ENCODE measurements at places on chromosomes 6 and 20.
A peak's percentile ranks its signal among the peaks of the same experiment; 100 is the strongest.

DNA sequence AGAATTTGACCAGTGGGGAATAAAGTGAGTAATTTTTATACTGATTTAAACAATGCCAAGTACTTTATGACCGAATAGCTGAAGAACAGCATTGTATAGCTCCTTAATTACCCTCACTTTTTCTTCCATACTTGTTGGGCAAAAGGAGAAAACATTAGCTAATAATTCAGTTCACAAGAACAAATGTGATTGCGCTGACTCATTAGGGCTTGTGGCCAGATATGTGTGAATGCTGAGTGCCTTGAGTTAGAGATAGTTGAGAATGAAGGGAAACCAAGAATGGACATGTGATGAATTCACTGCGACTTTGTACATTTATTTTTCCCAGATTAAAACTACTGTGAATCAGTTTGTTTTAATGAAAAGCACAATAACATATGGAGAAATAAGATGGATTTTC is 669.4 kb downstream of the TFAP2A start:
- DNase-seq: no peak

- no peak for DNase-seq
Observed at GRCh38 chr6:16388488-16388887, 150.1 kb downstream of the GMPR start.

DNA sequence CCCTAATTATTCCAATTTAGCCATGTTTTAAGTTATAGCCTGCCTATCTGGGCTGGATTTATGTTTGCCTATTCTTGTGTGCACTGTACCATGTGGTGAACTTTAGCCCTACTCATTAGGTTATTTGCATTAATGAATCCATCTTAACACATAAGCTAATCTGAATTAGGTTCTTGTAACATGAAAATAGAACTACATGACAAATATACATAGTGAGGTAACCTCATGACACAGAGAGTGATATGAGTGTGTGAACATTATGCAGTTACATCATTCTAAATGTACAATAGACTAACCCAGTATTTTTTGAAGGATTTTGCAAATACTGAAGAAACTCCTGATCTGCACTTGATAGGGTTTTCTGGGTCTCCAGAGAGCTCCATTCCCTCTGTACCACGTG is 733.7 kb upstream of the CITED2 start:
- DNase-seq: no peak

- no peak for DNase-seq
Observed at GRCh38 chr6:49550492-49551077, at the start of gene C6orf141. TSS of gene C6orf141 (plus strand) at chr6:49550668. CDS start at chr6:49550793, 125 bp downstream.

DNA sequence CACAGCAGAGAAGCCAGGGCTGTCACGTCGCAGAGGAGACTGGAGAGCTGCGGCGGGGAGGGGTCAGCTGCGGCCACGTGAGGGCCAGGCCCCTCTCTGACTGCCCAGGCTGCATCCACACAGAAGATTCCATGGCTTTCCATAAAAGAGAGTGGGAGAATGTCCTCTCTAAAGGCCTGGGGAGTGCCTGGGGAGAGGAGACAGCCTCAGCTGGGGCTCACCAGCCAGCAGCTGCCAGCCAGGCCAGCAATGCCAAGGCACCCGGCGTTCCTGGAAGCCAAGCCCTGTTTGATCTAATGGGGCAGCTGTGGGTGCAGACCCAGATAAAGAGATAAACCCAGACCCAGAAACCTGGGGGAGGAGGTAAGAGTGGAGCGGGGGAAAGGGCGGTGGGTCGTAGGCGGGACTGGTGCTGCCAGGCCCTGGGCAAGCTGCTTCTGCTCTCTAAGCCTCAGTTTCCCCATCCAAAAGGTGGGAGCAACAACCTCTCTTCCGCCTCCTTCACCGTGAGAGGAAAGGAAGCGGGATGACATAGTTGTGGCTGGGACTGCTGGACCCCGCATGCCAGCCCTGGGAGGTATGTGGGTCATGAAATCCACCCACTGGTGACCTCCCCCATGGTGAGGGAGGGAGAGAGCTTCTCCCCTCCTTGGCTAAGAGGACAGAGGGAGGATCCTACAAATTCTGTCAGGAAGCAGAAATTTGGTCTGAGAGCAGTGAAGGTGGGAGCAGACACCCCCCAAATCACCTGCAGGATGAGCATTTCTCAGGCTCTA is 3.1 kb upstream of the OSBPL2 start:
- DNase-seq: no peak

DNA sequence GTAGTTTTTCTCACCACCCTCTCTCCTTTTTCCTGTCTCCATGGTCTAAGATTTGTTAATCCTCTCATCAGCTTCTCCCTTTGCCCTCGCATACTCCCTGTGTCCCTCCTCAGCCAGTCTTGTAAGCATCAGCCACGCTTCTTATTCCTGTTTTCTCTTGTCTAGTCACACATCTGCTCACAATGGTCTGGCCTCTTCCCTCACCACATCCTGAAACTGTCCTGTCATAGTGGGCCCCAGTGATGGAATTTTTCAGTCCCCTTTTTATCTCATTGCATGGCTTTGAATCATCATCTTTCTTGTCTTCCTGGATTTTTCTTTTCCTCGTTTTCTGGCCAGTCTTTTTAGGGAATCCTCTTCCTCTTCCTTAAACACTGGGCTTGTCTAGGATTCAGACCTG is 57.2 kb downstream of the GFRA4 start:
- no peak for DNase-seq

GRCh38 chr6:150301846-150302519 is 66.8 kb upstream of the IYD start:
- peak; percentile 9 for DNase-seq
